ENCODE measurements at places on chromosomes 2 and 18.
A peak's percentile ranks its signal among the peaks of the same experiment; 100 is the strongest.

DNA sequence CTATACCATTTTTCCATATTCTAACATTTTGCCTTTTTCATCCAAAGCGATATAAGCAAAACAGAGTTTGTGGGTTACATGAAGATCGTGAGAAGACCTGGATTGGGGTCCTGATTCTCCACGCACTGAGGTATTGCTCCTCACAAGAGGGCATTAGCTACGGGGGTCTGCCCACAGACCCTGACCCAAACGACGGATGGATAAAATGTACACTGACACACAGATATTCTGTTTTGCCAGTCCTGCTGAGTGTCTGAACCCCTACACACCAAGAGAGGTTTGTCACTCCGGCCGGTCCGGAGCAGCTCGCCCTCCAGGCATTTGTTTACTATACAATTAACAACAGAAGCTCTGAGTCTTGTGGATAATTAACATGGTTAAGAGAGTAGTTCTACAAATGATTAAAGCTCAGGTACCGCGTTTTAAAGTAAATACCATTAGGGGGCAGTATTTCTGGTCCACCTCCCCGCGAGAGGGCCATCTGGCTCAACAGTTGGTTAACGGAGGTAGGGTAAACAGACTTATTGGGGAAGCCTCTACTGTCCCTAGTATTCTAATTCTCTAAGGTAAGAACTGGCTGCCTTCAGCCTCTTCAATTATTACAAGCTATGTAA, 28.4 kb downstream of the SCYGR8 start:
- DNase-seq, result peak; percentile 37

DNA sequence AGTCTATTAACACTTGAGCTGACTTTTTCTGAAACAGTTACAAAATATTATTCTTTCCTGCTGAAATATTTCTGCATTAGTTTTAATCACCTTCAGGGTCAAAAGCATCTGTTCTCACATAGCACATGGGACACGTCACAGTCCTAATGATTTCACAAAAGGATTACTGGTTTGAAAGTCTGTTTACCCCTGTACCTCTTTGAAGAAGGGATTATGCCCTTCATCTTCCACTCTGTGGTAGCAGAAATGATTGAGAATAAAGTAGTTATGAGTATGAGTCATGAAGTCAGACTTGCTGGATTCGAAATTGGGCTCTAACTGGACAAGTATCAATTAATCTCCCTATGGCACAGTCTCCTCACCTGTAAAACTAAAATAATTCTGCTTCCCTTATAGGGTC, 121.2 kb downstream of the SATB2 start:
- no peak for DNase-seq

GRCh38 chr2:192186806-192187205, 7.9 kb downstream of the TMEFF2 start:
- no peak for DNase-seq

DNA sequence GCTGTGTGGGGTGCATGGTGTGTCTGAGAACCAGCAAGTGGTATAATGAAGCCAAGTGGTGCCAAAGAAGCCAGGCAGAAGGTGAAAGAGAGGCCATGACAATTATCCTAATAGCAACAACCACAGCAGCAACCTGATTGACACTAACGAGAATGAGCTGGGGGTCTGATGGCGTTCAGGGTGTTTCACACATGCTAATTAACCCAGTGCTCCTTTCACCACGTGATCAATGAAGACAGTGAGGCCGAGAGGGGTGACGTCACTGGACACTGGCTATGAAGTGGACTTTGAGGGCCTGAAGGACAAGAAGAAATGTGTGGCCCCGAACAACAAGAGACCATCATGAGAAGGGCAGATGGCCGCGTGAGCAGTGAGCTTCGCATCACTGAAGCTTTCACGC, 364.4 kb upstream of the ID2 start:
- DNase-seq, result no peak

GRCh38 chr2:129009555-129010146, 691.0 kb upstream of the HS6ST1 start:
- DNase-seq, result no peak

DNA sequence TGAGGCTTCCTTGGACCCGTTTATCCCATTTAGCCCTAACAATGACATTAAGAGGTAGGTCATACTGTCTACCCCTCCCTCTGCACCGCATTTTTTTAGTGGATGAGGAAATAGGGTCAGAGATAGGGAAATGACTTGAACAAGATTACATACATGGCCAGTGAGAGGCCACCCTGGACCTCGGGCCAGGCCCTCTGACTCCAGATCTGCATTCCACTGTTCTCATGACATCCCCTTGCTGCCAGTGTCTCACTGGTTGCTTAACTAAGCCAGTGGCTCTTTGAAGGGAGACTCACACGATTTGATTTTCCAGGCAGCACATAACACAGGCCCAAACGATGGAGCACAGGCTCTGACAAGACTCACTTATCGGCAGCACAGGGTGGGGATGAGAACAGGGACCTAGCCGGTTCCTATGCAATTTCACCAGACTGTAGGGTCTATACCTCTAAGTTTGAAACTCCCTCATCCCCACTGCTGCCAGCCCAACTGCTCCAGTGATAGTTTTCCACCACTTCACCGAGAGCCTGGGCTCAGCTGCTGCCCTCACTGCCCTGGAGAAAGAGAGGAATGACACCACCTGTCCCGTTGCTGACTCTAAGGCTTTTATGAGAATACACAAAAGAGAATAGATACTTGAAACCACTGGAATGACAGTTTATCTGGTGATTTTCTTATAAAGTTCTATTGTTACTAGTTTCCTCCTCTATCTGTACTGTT, 82.5 kb downstream of the TMEM247 start:
- DNase-seq, result no peak

DNA sequence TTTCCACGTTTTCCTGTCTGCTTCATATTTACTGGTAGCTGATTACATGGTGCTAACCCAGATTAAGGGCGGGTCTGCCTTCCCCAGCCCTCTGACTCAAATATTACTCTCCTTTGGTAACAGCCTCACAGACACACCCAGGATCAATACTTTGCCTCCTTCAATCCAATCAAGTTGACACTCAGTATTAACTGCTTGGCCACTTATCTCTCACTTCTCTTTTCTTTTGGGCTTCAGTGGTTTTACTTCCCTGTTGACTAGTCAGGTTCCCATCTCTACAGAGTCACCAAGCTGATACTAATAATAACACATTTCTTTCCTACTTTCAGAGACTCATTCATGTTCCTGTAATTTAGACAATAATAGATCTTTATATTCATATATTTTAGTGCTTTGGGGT, 302.2 kb upstream of the MAP2 start:
- no peak for DNase-seq

DNA sequence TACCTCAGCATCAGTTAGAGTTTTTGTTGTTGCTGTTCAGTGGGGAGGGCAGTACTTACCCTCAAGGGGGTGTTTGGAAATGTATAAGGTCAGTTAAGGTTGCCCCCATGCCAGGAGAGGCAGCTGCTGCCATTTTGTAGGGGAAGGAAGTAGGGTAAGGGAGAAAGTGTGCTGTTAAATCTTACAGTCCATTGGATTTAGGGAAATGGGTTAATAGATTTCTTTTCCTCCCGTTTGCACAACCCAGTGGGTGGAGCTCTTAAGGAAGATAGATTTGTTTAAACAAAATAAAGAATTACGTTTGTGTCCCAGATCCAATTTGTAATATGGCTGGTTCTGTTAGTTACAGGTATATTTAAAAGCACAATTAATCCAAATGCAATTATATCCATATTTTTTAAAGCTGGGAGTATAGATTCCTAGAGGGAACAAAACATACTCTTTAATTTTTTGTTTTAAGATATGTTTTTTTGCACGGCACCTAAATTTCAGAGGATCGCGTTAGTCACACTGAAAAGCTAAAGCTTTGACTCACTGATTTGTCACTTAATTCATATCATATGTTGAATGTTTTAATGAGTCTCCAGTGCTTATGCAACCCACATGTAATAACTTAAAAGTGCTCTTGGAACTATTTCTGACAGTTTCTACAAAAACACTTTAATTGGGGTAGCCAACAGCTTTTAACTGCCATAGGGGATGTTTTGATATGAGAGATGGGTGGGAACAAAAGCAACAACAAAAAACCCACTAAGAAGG, 9.0 kb upstream of the CWC22 start:
- no peak for DNase-seq

DNA sequence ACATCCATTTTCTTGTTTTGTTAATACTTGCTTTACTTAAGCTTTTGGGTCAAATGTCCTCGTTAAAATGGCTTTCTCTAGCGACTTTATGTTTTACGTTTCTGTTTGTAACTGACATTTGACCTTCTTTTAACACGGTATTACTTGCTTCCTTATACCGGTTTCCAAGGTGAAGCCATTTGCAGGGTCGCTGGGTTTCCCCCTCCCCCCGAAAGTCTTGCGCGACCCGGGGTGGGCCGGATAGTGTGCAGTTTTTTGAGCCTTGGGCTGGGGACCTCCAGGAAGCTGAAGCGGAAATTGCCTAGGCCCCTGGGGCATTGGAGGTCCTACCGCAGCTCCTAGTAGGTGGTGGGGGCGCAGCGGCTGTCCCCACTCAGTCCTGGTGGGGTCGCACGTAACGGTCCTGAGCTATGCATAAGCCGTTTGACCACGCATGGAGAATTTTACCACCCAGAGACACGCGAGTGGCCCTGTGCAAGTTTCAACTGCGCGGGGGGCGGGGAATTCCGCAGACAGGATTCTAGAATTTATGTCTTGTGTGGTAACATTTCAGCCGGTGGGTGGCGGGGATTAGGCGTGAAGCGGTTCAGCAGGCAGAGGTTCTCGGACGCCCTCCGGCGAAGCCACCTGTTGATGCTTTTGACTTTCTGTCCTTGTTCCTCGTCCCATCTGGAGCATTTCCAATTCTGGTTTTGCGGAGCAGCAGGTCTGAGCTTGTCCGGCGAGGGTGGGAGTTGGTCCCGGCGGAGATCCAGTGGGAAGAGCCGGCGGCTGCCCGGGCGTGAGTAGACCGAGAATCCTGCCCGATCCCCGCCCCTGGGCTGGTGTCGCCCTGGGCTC, 2.4 kb downstream of the CFLAR start:
- DNase-seq, result peak; percentile 80

DNA sequence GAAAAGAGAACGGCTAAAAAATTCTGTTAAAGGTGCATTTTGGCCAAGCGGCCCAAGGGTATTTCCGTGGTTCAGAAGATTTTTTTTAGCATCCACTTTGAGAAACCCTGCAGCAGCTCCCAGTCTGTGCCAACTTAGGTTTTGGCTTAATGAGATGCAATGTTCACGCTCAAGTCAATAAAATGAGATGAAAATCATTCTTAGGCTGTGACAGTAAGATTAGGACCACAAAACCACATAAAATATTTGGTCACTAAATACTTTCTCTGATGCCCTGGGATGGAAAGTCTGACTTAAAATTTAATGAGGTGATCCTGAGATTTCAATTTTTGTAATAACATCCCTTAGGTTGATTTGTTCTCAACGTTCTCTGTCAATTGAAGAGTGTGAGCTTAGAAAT, 74.2 kb upstream of the FHL2 start:
- no peak for DNase-seq

DNA sequence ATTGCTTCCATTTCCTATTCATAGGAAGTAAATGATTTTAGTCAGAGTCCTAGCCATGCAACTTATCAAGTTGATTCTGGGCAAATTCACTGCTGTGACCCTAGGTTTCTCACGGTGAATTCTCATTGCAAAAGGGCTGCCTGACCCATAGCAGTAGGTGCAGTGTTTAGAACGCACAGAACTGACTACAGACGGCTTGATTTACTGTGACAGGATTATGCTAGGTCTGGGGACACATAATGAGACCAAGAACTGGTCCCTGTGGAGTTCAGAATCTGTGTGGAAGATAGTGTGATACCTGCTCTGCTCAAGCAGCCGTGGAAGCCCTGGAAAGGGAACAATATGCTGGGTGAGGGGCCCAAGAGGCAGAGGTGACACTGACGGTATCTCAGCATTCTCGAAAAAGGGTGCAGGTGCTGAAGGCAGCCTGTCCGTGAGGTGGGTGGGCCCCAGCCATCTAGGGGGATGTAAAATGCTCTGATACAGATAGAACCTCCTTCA, 46.4 kb downstream of the ABCG8 start:
- no peak for DNase-seq

GRCh38 chr18:79257480-79257879, 138.2 kb upstream of the NFATC1 start:
- DNase-seq, result no peak

DNA sequence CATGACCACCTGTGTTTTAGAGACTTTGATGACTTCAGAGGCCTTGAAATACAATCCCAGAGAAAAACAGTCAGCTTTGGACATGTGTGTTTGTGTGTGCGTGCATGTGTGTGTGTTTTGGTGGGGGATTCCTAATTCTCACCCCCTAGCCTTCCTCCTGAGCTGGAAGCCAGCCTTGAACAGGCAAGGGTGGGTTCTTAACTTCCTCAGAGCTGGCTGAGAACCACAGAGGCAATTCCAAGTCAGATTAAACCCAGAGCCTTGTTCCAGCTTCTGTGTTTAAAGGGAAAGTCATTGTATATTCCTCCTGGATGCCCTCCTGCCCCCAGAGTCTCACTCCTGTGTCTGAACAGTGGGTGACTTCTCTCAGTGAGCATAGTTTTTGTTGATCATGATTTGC, 45.2 kb upstream of the MGAT4A start:
- DNase-seq, result no peak

- DNase-seq, result no peak
Measured at GRCh38 chr2:31318361-31319336, 84.7 kb downstream of the EHD3 start.

DNA sequence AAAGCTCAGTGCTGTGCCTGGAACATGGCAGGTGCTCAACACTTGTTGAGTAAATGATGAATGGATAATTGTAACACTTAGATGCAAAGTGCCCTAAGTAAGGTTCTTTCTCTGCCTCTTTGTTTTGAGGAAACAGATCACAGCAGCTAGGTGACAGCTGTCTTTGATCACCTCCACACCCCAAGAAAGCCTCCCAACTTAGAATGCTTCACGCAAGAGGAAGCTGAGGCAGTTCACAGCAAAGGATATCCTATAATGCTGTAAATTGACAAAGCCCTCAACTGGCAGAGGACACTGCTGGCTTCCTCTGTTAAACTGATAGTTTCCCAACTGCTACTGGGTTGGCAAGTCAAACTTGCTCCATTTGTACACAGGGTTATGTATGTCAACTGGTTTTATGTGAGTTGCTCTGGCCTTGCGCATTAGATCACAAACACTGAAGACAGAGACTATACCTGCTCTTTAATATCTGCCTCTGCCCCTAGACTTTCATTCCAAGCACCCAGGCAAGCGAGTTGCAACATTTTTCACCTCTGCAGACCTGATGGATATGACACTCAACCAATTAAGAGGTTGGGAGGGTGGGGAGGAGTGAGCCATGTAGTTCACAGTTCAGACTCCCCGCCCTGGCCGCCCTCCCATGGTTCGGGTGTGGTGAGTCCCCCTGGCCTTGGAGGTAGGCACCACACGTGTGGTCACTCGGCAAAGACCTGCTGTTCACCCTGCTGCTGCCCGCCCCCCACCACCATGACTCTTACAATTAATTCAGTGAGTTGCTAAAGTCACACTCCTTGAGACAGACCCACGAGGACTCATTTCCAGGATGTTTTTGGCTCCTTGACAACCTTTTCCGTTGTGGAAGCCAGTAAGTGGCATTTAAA, 4.8 kb upstream of the MALL start:
- DNase-seq, result no peak

- peak; percentile 73 for DNase-seq
Measured at GRCh38 chr2:60554074-60554645, 706 bp upstream of the BCL11A start.

Data from neural progenitor cell (in vitro differentiated cells).